Activated naive CD8-positive, alpha-beta T cell treated with anti-CD3 and anti-CD28 coated beads for 36 hours (primary cell): ENCODE measurements at places on chromosomes 12 and 14. TPM values are rescaled to one million over a fixed set of nuclear protein-coding genes. Genes with fewer than 3 reads are reported as not detected.

MMP19 gene
- total RNA-seq: not detected

DNA sequence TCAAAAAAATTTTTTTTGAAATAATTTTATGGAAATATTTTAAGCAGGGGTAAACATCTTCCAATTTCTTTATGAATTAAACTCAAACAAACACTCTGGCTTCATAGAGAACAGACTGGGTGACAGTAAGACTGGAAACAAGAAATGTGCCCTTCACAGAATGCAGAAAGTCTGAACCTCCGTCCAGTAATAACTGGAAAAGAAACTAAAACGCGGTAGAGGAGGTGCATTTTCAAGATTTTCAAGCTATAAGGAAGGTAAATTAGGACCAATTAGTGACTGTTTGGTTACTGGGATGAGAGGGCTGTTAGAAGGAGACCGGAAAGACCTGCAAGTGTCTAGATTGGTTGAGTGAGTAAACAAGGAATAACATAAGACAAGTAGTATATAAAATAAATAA is 245.7 kb downstream of the CEP128 start:
- no peak overlapping the region for H3K27ac ChIP-seq
- no peaks in the 10 kb centered on the region for H3K27me3 ChIP-seq
- H3K36me3 ChIP-seq: peaks cover 7% of the 10 kb centered on the region
- DNase-seq: no peak
- H3K4me1 ChIP-seq: peaks cover 7% of the 10 kb centered on the region
- H3K4me3 ChIP-seq: no peak overlapping the region

SCYL2 gene
- 27.1 TPM for total RNA-seq

DNA sequence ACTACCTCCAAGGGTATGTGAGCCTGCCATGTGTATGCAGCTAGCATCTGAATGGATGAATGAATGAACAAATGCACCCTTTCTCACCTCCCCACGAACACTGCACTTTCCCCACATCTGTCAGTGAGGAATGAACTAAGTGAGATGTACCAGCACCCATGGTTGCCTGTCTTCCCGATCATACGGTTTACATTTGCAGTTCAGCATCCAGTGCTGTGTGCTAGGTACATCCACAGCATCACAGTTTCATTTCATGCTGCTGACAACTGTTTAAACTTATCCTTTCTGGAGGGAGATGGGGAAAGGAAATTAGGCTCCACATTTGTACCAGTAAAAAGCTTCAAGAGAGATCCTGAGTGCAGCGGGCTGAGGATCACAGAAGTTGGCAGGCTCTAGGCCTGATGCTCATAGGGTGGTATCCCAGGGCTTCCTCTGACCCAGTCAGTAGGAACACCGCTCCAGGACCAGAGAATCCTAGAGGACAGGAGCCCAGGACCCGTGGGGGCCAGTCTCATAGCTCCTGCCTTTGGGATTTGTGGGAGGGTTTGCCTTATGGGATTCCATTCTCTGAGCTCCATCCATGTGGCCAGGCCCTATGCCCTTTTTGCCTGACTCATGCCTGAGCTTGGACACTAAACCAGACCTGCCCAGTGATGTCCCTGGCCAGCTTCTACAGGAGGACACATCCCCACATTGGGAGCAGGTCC is 294.5 kb downstream of the CACNA1C start:
- no peaks in the 10 kb centered on the region for H3K36me3 ChIP-seq
- no peak for DNase-seq
- no peak overlapping the region for H3K4me3 ChIP-seq
- H3K27me3 ChIP-seq: no peaks in the 10 kb centered on the region
- no peak overlapping the region for H3K27ac ChIP-seq
